ENCODE measurements at places on chromosomes 11 and 22. TPM values are rescaled to one million over a fixed set of nuclear protein-coding genes. Genes with fewer than 3 reads are reported as not detected.

GRCh38 chr11:38130976-38131375 lies 1532.9 kb upstream of the RAG2 start:
- no peak for DNase-seq

DNA sequence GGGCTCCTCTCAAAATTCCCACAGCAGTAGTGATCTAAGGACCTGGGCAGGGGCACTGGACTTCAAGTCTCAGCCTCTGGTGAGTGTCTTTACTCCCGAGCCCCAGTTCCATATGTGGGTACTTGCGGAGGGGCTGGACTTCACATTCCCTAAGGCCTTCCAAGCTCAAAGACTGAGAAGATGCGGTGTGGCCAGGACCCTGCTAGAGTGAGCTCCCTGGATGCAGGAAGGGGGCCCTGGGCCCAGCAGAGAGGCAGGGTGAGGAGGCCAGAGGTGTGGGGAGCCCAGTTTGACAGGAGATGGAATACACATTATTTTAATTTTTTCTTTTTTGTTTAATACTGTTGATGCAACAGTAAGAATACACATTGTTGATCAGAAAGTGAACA lies 83.7 kb downstream of the IGLL1 start:
- DNase-seq = no peak

- peak; percentile 2 for DNase-seq
Measured at GRCh38 chr11:112837162-112837826, 123.9 kb upstream of the NCAM1 start.

DNA sequence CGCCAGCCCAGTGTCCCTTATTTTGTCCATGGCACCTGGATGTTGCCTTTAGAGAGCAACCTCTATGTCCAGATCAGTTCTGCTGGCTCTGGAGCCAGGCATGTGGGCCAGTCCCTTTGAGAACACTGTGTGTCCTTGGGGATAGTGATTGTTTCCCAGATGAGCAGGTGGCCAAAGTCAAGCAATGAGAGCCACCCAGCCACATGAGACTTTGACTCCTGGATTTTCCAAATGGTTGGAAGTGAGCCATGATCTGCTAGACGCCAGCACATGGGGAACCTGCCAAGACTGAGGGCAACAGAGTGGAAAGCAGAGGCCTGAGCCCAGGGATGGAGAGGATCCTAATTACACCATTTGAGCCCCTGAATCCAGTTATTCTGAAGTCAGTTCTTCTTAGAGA lies 479.8 kb downstream of the OPCML start:
- DNase-seq = no peak

DNA sequence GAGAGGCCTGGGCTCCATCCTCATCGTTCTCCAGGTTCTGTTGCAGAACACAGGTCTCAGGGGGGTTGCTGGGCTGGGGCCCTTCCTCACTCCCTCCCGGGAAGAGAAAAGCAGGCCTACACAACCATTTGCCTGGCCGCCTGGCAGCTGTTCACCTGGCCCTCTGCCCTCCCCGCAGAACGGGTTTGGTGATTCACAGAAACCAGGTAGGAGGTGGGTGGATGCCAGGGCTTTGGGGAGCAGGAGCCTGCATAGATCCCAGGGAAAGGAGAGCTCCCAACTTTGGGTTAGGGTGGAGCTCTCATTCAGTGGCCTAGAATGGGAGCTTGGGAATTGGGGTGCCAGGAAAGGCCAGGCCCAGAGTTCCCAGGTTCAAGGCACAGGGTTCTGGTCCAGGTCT lies 995 bp downstream of the TMEM134 start:
- no peak for DNase-seq

- no peak for DNase-seq
Measured at GRCh38 chr11:64475145-64475544, 115.9 kb upstream of the SLC22A12 start.

DNA sequence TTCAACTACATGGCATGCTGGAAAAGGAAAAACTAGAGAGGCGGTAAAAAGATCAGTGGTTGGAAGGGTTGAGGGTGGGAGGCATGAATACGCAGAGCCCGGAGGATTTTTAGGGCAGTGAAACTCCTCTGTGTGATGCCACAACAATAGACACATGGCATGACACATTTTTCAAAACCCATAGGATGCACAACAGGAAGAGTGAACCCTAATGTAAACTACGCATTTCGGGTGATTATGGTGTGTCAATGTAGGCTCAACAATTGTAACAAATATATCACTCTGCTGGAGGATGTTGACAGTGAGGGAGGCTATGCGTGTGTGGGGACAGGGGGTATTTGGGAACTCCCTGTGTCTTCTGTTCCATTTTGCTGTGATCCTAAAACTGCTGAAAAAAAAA lies 15.7 kb upstream of the FAM83F start:
- no peak for DNase-seq

DNA sequence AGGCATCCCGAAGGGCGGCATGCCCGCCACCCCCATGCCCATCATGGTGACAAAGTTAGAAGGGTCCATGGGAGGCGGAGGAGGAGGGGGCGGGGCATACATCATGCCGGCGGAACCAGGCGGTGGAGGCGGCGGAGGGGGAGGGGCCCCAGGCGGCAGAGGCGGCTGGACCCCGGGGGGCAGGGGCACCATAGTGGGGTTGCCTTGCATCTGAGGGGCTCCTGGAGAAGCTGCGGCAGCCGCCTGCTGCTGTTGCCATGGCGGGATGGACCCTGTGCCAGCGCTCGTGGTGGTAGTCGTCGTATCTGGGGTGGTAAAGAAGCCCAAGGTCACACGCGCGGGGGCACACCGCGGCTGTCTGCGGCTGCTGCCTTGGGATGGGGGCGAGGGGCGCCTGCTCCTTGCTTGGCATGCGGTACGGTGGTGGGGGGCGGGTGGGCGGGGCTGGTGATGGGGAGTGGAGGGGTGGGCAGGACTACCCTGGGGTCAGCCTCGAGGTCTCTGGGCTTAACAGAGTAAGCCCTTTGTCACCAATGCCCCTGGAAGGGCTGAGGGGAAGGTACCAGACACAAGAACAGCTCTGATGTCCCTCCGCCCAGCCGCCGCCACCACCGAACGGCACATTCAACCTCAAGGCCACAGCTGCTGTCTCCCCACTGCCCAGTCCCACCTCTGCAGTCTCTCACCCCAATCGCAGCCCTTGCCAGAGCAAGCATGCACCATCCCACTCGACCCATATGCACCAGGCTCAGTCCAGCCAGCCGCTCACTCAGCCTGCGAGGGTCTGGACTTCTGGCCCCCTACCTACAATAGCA lies 6.3 kb upstream of the PYGM start:
- no peak for DNase-seq

- DNase-seq = peak; percentile 67
Measured at GRCh38 chr11:3022982-3023381, 30.9 kb upstream of the NAP1L4 start.

DNA sequence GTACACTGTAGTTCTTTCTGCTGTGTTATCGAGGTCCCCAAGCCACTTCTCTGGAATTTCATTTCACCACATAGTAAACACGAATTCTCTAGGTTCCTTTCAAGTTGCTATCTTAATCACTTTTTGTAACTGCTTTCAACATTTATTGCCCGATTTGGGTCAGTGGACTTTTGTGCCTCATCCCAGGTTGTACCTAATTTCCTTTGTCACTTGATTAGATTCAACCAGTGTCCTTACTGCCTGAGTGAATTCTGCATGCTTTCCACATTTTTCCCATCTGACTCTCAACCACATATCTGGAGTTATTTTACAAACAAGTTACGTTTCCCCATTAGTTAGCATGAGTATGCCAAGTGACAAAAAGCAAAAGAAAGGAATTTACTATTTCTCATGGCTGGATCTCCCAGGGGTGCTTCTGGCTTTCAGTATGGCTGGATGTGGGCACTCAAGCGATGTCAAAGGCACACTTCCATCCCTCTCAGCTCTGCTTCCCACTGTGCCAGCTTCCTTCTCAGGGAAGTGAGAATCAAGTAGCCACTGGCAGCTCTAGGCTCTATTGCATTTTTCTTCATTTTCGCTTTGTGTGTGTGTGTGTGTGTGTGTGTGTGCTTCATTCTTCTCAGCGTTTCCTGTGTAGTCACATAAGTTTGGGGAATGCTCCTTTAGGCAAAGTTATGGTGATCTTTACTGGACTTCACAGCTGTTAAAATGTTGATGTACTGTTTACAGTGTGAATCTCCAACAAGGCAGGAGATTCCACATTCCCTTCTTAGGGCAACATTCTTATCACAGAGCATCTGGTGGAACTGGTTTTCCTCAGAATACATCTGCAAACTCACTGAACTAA lies 128.9 kb downstream of the DBX1 start:
- DNase-seq = peak; percentile 89

DNA sequence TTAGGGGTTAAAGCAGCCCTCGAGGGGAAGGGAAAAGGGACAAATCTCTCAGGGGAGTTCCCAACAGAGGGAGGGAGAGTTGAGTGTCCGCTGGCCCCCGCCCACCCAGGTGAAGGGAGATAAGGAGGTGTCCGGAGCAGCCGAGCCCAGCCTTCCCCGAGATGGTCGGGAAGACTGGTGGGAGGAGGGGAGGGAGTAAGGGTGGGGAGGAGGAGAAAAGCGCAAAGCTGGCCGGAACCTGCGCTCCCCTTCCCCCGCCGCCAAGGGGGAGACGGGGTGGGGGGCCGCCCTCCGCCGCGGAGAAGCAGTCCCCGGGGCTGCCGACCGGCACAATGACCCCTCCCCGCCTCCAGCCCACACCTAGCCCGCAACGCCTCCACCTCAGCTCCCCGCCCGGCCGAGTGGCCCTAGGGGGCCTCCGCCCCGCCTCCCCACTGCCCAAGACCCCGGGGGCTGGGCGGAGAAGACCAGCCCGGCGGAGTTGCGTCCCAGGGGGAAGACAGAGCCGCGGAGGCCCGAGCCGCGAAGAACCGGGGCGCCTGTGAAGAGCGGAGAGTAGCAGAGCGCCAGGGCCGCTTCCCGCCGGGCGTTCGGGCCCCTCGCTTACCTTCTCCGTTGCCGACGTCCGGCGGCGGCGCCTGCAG lies 479 bp downstream of the RSF1 start:
- DNase-seq = peak; percentile 30

DNA sequence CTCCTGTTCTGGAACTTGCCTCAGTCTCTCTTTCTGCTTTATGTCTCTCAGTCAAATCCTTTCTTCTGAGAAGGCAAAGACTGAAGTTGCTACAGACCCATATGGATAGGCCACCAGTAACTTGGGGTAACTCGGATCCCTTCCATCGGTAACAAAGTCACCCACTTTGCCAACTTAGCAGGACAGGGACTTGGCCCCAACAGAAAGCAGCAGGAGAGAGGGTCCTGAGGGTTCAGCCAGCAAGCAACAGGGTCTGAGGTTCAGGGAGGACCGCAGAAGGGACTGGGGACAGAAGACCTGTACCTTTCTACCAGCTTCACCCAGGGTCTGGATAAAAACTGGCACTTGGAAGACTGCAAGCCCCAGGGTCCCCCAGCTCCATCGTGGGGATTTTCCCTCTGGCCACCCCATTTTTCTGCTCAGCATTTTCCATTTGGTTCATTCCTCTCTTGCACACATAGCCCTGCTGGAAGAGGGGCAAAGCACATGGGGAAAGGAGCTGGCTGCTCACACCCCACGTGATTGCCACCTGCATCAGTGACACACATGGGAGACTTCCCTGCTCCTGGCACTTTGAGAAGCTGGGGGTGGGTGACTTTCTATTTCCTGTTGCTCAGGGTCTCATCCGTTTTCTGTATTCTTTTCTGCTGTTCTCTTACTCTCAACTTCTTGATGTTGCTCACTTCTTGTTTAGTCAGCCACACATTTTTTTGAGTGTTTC lies 34.6 kb upstream of the GNAZ start:
- DNase-seq = no peak

- DNase-seq = no peak
Measured at GRCh38 chr11:72815110-72815618, 953 bp downstream of the ATG16L2 start.

- DNase-seq = no peak
Measured at GRCh38 chr11:36719358-36720107, 121.5 kb upstream of the RAG2 start.

GRCh38 chr11:1703146-1703545 lies 6.2 kb downstream of the KRTAP5-6 start:
- no peak for DNase-seq

- no peak for DNase-seq
Measured at GRCh38 chr22:42930810-42931420, 73.8 kb upstream of the ARFGAP3 start.

GRCh38 chr11:22860241-22860640 lies at the start of gene CCDC179:
Gene CCDC179 (minus strand): TSS chr11:22860474. CDS start chr11:22860421, 53 bp downstream.
- DNase-seq = no peak

DNA sequence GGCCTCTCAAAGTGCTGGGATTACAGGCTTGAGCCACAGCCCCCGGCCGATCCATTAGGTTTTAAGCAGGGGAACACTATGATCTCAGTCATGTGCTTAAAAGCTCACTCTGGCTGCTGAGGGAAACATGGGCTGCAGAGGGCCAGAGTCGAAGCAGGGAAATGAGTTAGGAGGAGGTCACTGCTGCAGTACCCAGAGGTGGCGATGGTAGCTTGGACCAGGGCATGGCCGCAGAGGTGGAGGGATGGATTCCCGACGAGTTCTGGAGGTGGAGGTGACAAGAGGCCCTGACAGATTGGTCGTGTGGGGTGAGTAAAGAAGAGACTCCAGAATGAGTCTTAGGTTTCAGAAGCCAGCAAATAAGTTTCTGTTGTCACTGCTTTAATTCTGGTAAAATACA lies 54.4 kb upstream of the INCENP start:
- no peak for DNase-seq

DNA sequence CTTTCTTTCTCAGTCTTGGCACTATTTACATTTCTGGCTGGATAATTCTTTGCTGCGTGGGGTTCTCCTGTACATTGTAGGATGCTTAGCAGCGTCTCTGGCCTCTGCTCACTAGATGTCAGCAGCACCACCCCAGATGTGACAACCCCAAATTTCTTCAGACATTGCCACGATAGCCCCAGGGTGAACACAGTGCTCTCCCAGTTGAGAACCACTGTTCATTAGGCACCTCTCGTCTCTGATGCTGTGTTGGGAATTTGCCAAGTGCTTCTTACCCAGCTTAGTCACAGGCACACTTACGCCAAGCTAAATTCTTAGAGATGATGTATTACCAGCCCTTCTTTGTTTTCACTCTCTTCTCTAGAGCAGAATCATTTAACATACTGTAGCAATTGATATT lies 9.4 kb downstream of the TRIM6 start:
- peak; percentile 56 for DNase-seq

DNA sequence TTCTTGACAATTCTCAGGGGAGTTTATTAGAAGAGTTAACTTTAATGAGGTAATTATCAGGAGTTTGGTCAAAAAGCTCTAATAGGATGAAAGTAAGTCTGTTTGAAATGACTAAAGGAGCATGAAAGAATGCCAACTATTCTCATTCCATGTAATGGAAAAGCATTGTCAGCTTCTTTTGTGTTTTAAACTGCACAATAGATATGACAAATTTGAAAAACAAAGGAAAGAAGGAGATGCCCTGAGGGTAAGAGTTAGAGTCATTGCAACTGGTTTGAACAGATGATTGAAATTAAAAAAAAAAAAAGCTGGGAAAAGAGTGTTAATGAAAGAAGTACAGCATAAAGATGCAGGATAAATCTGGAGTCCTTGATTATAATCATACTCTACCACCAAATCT lies 296.8 kb upstream of the FOLH1 start:
- no peak for DNase-seq

The C11orf86 gene
- not detected for total RNA-seq

The ARL14EP gene
- total RNA-seq = 34.5 TPM

The OR51B5 gene
- 0.32 TPM for total RNA-seq

The TCN1 gene
- total RNA-seq = not detected

The DLG2 gene
- 1.3 TPM for total RNA-seq

The SYT13 gene
- not detected for total RNA-seq

The YPEL4 gene
- 0.43 TPM for total RNA-seq

The OR6A2 gene
- total RNA-seq = 0.32 TPM

The MYO7A gene
- 0.43 TPM for total RNA-seq

The TRIM49C gene
- total RNA-seq = not detected
